ENCODE measurements at places on chromosomes 12 and 14.

GRCh38 chr12:55816881-55817344 is 611 bp downstream of the SARNP start:
- DNase-seq = no peak

DNA sequence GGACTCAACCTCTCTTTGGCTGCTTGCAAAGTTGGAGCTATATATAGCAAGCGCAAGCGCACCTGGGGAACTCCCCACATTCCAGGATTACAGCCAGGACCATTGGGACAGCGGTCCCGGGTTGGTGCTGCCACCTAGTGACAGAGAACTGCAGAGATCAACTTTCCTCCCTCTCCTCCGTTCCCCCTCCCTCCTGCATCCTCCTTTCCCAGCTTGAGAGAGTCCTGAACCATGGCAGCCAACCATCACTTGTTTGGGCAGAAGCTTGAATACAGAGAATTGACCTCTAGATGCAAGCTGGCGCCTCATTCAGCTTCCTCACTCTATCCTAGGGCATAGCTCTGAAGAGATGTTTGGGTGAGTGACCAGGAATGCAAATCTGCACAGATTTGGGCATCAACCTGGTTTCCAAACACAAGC is 17.4 kb upstream of the FLVCR2 start:
- peak; percentile 42 for DNase-seq

DNA sequence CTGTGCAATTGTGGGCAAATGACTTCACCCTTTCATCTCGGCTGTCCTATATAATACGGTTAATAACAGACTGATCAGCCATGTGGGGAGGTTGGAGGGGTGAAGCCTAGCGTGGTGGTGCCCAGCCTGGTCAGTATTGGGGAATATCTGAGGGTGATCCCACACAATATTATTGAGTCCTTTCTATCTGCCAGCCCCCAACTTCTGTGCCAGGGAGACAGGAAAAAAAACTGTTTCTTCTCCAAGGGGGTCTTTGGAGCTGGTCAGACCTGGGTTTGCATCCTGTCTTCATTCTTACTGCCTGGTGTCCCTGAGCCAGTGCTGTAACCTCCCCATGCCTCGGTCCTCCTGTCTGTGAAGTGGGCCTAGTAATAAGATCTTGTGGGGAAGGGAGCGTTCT is 6.5 kb downstream of the CYP46A1 start:
- no peak for DNase-seq

DNA sequence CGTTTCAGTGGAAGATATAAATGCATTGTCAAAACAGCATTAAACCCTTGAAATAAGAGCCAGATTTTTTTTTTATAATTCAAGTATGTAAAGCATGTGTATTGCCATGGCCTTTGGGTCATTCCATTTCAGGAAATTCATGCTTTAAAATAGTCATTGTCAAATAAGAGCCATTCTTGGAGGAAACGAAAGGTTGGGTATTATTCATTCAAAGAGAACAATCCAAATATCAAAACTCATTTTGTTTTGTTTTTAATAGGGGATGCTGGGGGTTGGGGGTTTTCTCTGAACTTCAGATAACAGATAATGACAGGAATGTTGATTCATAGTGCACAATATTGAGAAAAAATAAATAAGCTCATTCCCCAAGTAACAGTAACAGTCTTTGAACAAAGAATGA is 174.4 kb upstream of the NUDT4 start:
- DNase-seq = no peak

- DNase-seq = no peak
Measured at GRCh38 chr14:21680072-21680471, 6.5 kb upstream of the OR4E1 start.

DNA sequence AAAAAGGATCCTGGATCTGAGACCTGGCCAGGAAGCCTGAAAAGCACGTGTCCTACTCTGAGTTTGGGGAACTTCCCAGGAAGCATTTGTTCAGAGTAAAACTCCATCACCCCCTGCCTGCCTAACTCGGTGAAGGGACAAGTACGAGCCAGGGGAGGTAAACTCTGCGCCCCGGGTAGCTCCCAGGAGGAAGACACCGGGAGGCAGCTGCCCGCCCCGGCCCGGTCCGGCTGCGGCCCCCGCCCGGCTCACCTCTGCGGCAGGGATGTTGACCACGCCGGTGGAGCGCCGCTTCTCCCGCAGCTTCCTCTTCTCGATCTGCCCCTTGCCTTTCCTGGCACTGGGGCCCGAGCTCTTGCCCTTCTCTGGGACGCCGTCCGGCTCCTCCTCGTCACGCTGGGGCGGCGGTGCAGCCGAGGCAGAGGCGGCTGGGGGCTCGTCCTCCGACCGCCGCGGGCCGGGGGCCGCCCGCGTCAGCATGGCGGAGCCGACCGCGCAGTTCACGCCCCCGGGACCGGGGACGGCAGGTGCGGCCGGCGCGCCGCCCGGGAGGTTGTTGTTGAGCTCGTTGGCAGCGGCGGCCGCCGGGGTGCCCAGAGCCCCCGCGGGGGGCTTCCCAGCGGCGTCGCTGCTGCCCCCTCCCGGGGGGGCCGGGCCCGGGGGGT is 1.2 kb downstream of the PAWR start:
- DNase-seq = peak; percentile 48

DNA sequence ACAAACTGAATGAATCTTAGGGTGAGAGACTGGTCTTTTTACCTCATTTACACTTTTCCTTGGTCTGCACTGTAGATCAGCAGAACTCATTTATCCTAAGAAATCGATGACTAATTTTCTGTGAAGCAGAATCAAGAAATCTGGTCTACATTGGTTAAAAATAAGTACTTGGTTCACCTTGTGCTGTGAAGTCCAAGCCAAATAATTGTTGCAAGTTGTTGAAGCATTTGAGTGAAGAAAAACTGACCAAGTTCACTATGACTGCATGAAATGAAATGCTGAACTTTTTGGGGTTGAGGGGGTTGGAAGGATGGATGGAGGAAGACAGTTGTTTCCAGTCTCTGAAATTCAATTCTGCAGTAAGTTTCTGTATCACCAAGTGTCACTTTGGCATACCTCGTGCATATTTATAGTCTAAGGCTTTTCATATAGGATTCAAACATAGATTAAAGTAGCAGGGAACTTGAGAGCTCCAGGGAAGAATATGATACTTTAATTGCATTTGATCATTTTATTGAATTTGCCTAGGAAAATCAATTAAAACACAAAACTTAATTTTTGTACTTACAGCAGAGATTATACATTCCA is 75.0 kb downstream of the FAR2 start:
- DNase-seq = no peak

DNA sequence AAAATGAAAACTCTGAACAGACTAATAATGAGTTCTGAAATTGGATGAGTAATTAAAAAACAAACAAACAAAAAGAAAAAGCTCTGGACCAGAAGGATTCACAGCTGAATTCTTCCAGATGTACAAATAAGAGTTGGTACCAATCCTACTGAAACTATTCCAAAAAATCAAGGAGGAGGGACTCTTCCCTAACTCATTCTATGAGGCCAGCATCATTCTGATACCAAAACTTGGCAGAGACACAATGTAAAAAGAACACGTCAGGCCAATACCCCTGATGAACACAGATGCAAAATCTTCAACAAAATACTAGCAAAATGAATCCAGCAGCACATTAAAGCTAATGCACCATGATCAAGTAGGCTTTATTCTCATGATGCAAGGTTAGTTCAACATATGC is 183.9 kb upstream of the CNOT2 start:
- DNase-seq = no peak

GRCh38 chr14:105139212-105139825 is 29.3 kb downstream of the JAG2 start:
- no peak for DNase-seq

GRCh38 chr12:103806803-103807202 is 34.2 kb downstream of the NT5DC3 start:
- no peak for DNase-seq

DNA sequence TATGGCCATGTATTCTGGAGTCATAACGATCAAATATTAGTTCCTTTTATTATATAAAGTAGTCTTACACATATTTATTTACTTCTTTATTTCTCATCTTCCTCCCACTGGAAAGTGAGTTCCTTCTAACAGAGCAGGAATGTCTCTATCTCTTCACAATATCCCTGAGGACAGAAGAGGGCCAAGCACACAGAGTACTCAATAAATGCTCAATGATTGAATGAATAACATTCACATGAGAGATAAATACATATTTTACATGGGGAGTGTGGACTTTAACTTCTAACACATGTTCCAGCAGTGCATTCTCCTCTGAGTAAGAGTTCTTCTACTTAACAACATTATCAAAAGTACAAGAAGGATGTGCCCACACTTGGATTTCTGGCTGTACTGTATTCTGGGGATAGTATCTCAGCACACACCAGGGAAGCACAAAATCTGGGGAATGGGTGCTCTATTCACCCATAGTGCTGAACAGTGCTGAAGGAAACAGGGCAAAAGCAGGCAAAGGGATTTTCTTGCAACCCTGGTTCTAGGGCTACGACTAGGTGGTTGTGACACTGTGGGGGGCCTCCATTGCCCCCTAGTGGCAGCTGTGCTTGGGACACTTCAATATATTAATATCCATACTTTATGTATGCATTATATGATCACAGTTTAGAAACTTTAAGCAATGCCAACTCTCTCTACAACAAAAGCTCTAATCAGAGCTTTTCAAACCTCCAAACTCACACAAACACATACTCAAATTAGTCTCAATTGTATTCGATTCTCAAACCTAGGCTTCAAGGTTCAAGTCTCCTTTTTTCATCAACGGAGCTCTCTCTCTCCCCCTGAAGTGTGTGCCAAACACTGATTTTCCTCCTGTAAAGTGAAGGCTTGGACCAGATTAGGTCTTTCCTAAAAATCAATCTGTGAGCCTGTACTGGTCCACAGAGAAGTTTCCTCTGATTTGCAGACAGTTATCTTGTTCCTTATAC is 115.5 kb downstream of the SLC2A13 start:
- DNase-seq = no peak

DNA sequence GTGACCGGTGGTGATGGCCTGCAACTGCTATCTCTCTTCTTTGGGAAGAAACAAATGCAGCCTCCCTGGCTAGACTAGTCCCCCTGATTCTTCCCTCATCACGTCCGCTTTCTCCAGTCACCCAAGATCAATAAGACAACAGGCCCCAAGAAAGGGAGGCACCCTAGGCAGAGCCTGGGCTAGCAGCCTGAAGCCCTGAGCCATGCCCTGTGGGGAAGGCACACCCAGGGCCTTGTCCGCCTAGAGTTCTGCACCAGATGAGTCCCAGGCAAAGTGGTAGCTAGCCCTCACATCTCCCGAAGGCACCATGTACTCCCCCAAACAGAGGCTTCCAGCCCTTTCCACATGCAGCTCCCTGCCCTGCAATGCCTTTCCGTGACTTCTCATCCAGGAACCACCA is 35.1 kb downstream of the CAMKK2 start:
- DNase-seq = no peak

- peak; percentile 88 for DNase-seq
Measured at GRCh38 chr14:68951035-68951797, 27.9 kb downstream of the ACTN1 start.

- no peak for DNase-seq
Measured at GRCh38 chr14:77327111-77327510, 6.3 kb downstream of the GSTZ1 start.

GRCh38 chr14:86652526-86652925 is 1122.6 kb downstream of the FLRT2 start:
- DNase-seq = no peak

- DNase-seq = no peak
Measured at GRCh38 chr14:36785511-36785910, 123.9 kb downstream of the PAX9 start.

DNA sequence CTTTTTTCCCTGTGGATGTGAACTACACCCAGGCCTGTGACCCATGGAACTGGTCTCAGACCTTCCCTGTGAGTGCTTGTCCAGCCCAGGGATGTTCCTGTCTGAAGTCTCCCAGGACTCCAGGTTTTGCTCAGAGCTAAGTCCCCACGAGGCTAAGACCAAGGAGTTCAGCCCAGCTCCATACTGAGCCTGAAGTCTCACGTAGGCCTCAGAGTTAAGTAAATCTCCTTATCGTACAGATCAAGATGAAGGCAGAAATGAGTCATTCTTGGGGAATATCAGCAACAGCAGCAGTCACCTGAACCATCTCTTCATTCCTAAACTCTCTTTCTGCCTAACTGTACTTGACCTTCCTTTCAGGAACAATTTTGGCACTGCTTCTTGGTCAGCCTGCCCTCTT is 139.8 kb downstream of the ANO6 start:
- DNase-seq = peak; percentile 16

GRCh38 chr14:35222872-35223466 is 69.2 kb upstream of the PSMA6 start:
- DNase-seq = no peak

DNA sequence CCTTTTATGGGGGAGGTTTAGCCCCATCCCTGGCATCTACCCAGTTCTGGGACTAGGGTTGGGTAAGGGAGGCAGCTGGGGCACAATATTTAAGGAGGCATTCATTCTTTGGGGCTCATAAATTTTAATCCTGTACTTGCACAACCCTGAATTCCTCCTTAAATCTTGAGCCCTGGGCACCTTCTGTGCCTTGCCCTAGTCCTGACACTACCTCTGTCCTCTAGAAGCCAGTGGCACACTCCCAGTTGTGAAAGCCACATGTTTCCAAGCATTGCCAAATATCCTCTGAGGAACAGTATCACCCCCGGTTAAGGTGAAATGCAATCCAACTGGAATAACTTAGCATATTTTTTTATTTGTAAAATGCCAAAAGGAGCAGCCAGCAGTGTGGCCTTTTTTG is 36.6 kb downstream of the SLC16A7 start:
- no peak for DNase-seq

GRCh38 chr12:50085615-50086072 is 502 bp downstream of the SMARCD1 start:
- DNase-seq = no peak
